ENCODE measurements at places on chromosomes 6 and 20.
A peak's percentile ranks its signal among the peaks of the same experiment; 100 is the strongest.

GRCh38 chr6:89048985-89049384, 31.6 kb upstream of the PNRC1 start:
- H3K27me3 ChIP-seq: peaks cover 11% of the 10 kb centered on the region
- peaks cover 23% of the 10 kb centered on the region for H3K4me1 ChIP-seq
- no peak for DNase-seq
- H3K36me3 ChIP-seq: peaks cover 2% of the 10 kb centered on the region
- H3K27ac ChIP-seq: no peak overlapping the region

GRCh38 chr20:43666376-43667328, at the start of gene MYBL2:
TSS of gene MYBL2 (plus strand) at chr20:43667114. CDS start at chr20:43667284, 170 bp downstream.
- peak within 1 kb of the TSS; percentile 74 for H3K4me3 ChIP-seq
- H3K27me3 ChIP-seq: peaks cover 19% of the 10 kb centered on the region
- peaks cover 28% of the 10 kb centered on the region for H3K4me1 ChIP-seq
- peak within 1 kb of the TSS; percentile 14 for H3K27ac ChIP-seq
- H3K36me3 ChIP-seq: peaks cover 6% of the 10 kb centered on the region

- H3K27me3 ChIP-seq: peaks cover 7% of the 10 kb centered on the region
- DNase-seq: no peak
- H3K4me1 ChIP-seq: peaks cover 16% of the 10 kb centered on the region
- H3K27ac ChIP-seq: no peak overlapping the region
- no peak overlapping the region for H3K4me3 ChIP-seq
Measured at GRCh38 chr20:1720845-1721475, 63.4 kb upstream of the SIRPG start.

DNA sequence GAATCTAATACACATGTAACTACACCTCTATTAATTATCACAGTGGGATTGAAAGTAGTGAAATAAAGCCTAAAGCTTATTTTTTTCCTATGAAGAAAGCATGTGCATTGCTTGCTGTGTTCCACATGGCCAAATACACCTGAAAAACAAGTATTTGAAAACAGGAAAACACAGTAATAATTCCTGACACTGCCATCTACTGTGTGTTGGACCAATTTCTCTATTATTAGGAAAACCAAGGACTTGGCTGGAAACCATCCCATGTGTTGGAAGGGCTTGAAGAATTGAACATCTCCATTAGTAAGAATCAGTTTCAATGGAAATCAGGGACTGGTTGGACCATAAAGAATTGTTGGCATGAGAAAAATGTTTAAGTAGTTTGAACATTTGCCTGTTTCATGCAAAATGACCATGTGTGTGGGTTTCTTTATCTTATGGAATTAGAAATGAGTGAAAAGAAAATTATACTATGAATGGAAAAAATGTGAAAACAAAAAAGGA, 124.1 kb downstream of the PHF3 start:
- no peak overlapping the region for H3K27ac ChIP-seq
- no peaks in the 10 kb centered on the region for H3K4me1 ChIP-seq
- H3K4me3 ChIP-seq: no peak overlapping the region
- H3K27me3 ChIP-seq: peaks cover 8% of the 10 kb centered on the region
- peaks cover 3% of the 10 kb centered on the region for H3K36me3 ChIP-seq

DNA sequence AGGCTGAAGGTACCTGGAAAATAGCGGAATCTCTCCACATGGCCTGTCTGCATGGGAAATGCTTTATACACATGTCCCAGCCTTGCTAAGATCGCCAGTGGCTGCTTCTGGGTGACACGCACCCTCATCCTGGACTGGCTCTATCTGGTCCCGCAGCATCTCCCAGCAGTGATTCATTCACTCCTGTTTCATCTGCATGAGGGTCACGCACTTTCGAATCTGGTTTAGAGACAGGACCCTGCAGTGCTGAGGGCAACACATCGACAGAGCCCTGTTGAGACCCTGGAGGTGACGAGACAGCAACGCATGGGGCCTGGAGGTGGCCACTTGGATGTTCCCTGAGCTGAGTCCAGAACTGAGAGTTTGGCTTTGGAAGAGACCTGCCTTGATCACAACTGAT, 136.5 kb downstream of the SMOC2 start:
- DNase-seq: no peak
- no peaks in the 10 kb centered on the region for H3K27me3 ChIP-seq
- H3K36me3 ChIP-seq: no peaks in the 10 kb centered on the region
- H3K4me1 ChIP-seq: no peaks in the 10 kb centered on the region

DNA sequence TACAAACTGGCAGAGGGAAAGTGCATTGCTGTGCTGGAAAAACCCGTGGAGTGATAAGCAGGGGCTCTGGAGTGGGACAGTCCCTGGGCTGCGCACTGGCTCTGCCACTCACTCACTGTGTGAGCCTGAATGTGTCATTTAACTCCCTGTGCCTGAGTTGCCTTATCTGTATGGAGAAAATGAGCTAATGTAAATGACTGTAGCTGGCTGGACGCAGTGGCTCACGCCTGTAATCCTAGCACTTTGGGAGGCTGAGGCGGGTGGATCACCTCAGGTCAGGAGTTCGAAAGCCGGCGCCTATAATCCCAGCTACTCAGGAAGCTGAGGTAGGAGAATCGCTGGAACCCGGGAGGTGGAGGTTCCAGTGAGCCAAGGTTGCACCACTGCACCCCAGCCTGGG, 18.4 kb upstream of the RPN2 start:
- H3K4me3 ChIP-seq: no peak overlapping the region
- H3K36me3 ChIP-seq: no peaks in the 10 kb centered on the region
- H3K27me3 ChIP-seq: peaks cover 29% of the 10 kb centered on the region
- H3K4me1 ChIP-seq: no peaks in the 10 kb centered on the region

DNA sequence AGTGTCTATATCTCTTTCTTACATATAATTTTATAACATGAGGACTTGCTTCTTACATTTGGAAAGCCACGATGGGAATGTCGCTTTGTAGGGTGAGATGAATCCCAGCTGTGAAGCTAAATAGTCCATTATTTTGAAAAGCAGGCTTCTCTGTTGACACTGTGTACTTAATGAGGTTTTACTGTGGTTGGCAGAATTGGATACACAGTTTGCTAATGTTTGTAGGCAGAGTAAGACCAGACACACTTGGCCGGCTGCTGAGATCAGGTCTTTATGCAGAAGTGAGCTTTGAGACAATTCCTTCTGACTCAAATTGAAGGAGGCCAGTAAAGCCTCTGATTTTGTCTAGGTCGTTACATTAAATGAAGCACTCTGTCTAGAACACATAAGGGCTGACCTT, 93.0 kb downstream of the NDUFAF5 start:
- no peaks in the 10 kb centered on the region for H3K4me1 ChIP-seq
- H3K27ac ChIP-seq: no peak overlapping the region
- no peaks in the 10 kb centered on the region for H3K36me3 ChIP-seq
- DNase-seq: no peak
- no peaks in the 10 kb centered on the region for H3K27me3 ChIP-seq

DNA sequence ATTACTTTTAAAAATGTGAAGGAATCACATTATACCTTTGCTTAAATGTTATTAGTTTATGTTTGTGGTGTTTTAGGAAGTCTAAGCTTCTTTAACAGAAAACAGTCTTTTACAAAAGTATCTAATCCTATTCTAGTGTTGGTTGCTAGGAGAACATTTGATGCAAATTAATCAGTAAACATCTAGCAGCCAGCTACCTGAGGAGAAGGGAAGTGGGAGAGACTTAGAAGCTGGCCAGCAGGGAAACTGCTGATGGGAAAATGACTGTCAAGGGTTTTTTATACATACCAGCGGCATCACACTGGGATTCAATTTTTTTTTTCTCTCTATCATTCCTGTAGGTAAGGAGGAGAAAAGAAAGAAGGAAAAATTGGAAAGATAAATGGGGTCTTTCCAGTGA, 686.0 kb upstream of the MMS22L start:
- no peak overlapping the region for H3K4me3 ChIP-seq
- no peak overlapping the region for H3K27ac ChIP-seq
- H3K36me3 ChIP-seq: no peaks in the 10 kb centered on the region
- DNase-seq: no peak
- no peaks in the 10 kb centered on the region for H3K27me3 ChIP-seq

DNA sequence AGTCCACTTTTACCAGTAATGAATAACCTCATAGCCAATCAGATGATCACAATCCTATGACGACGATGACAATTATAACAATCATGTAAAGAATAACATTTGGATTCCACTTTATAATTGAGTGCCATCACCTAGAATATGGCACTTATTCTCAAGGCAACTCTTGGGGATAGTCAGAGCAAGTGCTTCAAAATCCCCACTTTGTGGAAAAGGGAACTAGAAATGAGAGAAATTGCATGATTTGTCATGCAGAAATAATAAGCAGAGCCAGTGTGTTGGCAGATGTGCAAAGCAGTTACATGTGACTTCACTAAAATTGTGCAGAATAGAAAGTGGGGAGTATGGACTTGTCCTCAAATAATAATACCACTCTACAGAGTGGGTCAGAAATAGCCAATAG, 41.3 kb downstream of the FRK start:
- H3K27ac ChIP-seq: no peak overlapping the region
- no peak overlapping the region for H3K4me3 ChIP-seq
- H3K4me1 ChIP-seq: no peaks in the 10 kb centered on the region
- H3K36me3 ChIP-seq: no peaks in the 10 kb centered on the region
- DNase-seq: no peak
- H3K27me3 ChIP-seq: peaks cover 9% of the 10 kb centered on the region

DNA sequence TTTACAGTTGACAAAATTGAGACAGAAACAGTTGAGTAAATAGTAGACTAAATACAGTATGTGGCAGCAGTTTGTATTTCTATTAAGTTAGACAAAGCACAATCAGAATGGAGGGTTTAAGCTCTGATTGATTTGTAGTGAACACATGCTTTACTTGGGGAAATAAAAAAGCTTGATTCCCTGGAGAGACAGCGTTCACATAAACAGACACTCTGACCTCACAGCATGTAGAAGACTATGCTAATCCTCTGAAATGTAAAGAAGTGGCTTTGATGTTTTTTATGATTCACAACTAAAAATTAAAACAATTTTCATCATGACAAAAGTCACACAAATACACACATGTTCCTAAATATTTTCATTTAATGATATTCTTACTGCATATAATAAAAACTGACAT, 126.9 kb upstream of the FAM83B start:
- H3K27me3 ChIP-seq: no peaks in the 10 kb centered on the region
- no peaks in the 10 kb centered on the region for H3K36me3 ChIP-seq
- H3K4me1 ChIP-seq: no peaks in the 10 kb centered on the region

- peaks cover 6% of the 10 kb centered on the region for H3K4me1 ChIP-seq
- H3K4me3 ChIP-seq: no peak overlapping the region
- DNase-seq: no peak
Measured at GRCh38 chr6:168851460-168852375, 401.9 kb downstream of the THBS2 start.
